ENCODE measurements at places on chromosomes 7 and 10.
A peak's percentile ranks its signal among the peaks of the same experiment; 100 is the strongest.

- no peak overlapping the region for H3K4me3 ChIP-seq
- no peak for DNase-seq
- H3K27me3 ChIP-seq: no peaks in the 10 kb centered on the region
- H3K27ac ChIP-seq: no peak overlapping the region
Observed at GRCh38 chr10:1652151-1652550, 85.2 kb downstream of the ADARB2 start.

GRCh38 chr7:131284702-131285419 is 42.8 kb upstream of the MKLN1 start:
- H3K4me3 ChIP-seq: no peak overlapping the region
- H3K36me3 ChIP-seq: no peaks in the 10 kb centered on the region
- no peaks in the 10 kb centered on the region for H3K27me3 ChIP-seq
- peaks cover 4% of the 10 kb centered on the region for H3K4me1 ChIP-seq
- no peak for DNase-seq

DNA sequence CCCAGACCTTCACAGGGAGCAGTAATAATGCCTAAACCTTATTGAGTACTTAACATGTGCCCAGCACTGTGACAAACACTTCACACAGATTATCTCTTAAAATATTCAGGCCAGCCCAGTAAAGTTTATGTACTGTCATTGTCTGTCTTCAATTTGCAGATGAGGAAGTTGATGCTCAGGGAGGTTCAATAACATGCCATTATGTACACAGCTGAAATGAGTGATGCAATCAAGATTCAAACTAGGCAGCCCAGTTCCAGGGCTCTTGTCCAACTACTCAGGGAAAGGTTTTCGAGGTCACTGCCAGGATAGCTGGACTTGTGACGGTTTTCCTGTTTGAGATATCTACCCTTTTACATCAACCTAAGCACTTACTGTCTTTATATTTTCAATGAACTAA is 56.1 kb downstream of the AUTS2 start:
- no peaks in the 10 kb centered on the region for H3K36me3 ChIP-seq
- no peak overlapping the region for H3K4me3 ChIP-seq
- H3K27ac ChIP-seq: no peak overlapping the region
- H3K27me3 ChIP-seq: no peaks in the 10 kb centered on the region
- H3K4me1 ChIP-seq: peaks cover 39% of the 10 kb centered on the region

DNA sequence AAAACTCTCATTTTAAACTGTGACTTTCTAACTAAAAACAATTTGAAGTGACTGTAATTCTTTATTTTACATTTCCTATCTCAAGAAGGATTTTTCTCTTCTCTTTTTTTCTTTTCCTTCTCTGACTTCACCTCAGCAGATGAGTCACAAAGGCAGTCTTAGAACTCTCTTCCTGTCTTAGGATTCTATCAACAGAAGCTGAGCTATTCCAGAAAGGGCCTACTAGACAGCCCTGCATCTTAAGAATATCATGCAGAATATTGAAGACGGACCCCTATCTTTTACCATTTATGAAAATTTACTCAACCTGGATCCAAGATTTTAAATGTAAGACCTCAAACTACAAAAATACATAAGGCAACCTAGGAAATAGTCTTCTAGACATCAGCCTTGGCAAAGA is 365.7 kb upstream of the SEMA3C start:
- H3K27ac ChIP-seq: no peak overlapping the region
- no peak for DNase-seq
- no peaks in the 10 kb centered on the region for H3K27me3 ChIP-seq
- H3K36me3 ChIP-seq: no peaks in the 10 kb centered on the region
- H3K4me1 ChIP-seq: no peaks in the 10 kb centered on the region
- no peak overlapping the region for H3K4me3 ChIP-seq

DNA sequence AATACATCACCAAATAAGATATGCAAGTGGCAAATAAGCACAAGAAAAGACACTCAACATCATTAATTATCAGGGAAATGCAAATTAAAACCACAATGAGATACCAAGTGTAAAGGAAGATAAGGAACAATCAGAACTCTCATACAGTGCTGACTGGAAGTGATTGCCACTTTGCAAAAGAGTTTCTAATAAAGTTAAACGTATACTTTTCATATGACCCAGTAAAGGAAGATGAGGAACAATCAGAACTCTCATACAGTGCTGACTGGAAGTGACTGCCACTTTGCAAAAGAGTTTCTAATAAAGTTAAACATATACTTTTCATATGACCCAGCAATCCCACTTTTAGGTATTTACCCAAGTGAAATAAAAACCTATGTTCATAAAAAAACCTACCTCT is 12.2 kb upstream of the JMJD1C start:
- H3K4me3 ChIP-seq: no peak overlapping the region
- no peaks in the 10 kb centered on the region for H3K27me3 ChIP-seq
- H3K4me1 ChIP-seq: peaks cover 16% of the 10 kb centered on the region
- peaks cover 4% of the 10 kb centered on the region for H3K36me3 ChIP-seq

- H3K27ac ChIP-seq: no peak overlapping the region
- H3K36me3 ChIP-seq: no peaks in the 10 kb centered on the region
- H3K4me3 ChIP-seq: no peak overlapping the region
- no peaks in the 10 kb centered on the region for H3K4me1 ChIP-seq
Observed at GRCh38 chr10:66353422-66353821, 572.4 kb upstream of the LRRTM3 start.

DNA sequence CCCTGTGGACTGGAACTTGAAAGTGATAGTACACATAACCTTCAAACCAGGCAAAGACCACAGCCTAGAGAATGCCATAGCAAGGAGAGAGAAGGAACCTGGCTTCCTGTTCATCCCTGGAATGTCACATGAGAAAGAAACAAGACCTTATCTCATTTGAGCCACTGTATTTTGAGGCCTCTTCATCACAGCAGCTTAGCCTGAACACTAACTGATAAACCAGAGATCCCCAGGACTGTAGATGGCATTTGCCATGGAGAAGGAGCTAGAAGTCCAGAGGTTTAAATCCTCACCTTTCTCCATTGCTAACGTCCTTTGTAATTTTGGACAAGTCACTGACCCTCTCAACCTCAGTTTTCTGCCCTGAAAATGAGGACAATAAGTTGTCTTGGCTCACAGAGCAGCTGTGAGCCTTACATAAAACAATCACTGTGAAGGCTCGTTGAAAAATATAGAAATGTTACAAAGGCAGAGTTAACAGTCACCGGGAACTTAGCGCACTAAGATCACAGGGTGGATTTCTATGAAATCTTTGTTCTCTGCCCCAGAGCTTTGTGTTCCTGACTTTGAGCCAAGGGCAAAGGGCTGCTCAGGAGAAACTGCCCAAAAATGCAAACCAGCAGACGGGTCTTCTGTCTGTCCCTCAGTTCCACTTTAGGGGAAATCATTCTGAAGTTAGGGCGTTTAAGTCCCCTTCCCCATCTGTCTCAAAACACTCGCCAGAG is 197.0 kb downstream of the USP6NL start:
- H3K4me3 ChIP-seq: no peak overlapping the region
- H3K4me1 ChIP-seq: peaks cover 15% of the 10 kb centered on the region
- peak overlapping the region; percentile 55 for H3K27ac ChIP-seq
- H3K36me3 ChIP-seq: peaks cover 14% of the 10 kb centered on the region

GRCh38 chr7:30136743-30137485 is 2.1 kb downstream of the MTURN start:
- peaks cover 6% of the 10 kb centered on the region for H3K4me1 ChIP-seq
- peaks cover 40% of the 10 kb centered on the region for H3K27me3 ChIP-seq
- H3K4me3 ChIP-seq: peak overlapping the region; percentile 69
- no peak overlapping the region for H3K27ac ChIP-seq
- H3K36me3 ChIP-seq: no peaks in the 10 kb centered on the region
- DNase-seq: no peak

DNA sequence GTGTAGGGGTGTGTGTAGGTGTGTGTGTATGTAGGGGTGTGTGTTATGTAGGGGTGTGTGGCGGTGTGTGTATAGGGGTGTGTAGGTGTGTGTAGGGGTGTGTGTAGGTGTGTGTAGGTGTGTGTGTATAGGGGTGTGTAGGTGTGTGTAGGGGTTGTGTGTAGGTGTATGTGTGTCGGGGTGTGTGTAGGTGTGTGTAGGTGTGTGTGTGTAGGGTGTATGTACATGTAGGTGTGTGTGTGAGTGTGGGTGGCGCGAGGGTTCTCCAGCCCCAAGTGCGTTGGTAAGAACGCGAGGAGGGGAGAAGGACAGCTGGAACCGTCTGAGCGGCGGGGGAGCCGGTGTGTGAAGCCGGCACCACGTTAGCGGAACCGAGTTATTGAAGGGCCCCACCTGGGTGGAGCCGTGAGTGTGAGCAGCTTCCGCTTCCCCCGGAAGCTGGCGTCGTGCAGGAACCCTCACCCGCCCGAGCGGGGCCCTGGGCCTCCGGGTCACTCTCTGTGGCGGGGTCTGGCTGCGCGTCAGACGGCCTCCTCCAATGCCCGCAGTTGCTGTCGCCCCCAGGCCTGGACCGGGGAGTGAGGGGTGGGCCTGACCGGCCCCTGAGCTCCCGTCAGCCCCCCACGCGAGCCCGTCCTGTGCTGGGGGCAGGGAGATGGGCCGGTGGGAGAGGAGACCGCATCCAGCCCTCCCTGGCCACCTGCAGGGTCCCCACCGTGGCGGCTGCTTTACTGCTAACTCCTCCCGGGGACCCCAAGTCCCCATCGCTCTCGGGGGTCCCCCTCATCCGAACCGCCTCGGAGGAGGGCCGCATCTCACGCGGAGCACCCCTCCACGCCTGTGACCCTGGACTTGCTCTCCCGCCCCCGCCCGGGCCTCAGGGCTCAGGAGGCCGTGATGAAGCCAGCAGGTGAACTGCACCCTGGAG is 49.6 kb upstream of the PSMG3 start:
- peaks cover 11% of the 10 kb centered on the region for H3K27me3 ChIP-seq
- no peaks in the 10 kb centered on the region for H3K4me1 ChIP-seq
- H3K27ac ChIP-seq: no peak overlapping the region
- H3K4me3 ChIP-seq: no peak overlapping the region
- DNase-seq: no peak

- H3K4me3 ChIP-seq: no peak overlapping the region
- no peak for DNase-seq
- peaks cover 16% of the 10 kb centered on the region for H3K27me3 ChIP-seq
- H3K4me1 ChIP-seq: peaks cover 4% of the 10 kb centered on the region
- no peak overlapping the region for H3K27ac ChIP-seq
Observed at GRCh38 chr10:130741901-130742855, 569.3 kb downstream of the TCERG1L start.

GRCh38 chr10:30371954-30372353 is 22.9 kb upstream of the MTPAP start:
- H3K4me3 ChIP-seq: no peak overlapping the region
- H3K27ac ChIP-seq: no peak overlapping the region
- no peak for DNase-seq
- H3K4me1 ChIP-seq: peaks cover 12% of the 10 kb centered on the region
- H3K27me3 ChIP-seq: peaks cover 4% of the 10 kb centered on the region

- peaks cover 14% of the 10 kb centered on the region for H3K4me1 ChIP-seq
- H3K4me3 ChIP-seq: no peak overlapping the region
- DNase-seq: no peak
Observed at GRCh38 chr10:43116596-43116995, 21.6 kb upstream of the CSGALNACT2 start.

- peaks cover 4% of the 10 kb centered on the region for H3K4me1 ChIP-seq
- H3K4me3 ChIP-seq: no peak overlapping the region
- no peaks in the 10 kb centered on the region for H3K36me3 ChIP-seq
Observed at GRCh38 chr7:12638851-12639456, 48.5 kb upstream of the ARL4A start.

GRCh38 chr7:132805766-132806165 is 229.5 kb upstream of the PLXNA4 start:
- no peaks in the 10 kb centered on the region for H3K4me1 ChIP-seq
- DNase-seq: no peak
- no peaks in the 10 kb centered on the region for H3K36me3 ChIP-seq

GRCh38 chr10:116548301-116548700 is 2.6 kb downstream of the PNLIP start:
- no peaks in the 10 kb centered on the region for H3K27me3 ChIP-seq
- H3K4me1 ChIP-seq: no peaks in the 10 kb centered on the region
- H3K36me3 ChIP-seq: no peaks in the 10 kb centered on the region
- no peak for DNase-seq
- no peak overlapping the region for H3K4me3 ChIP-seq
- no peak overlapping the region for H3K27ac ChIP-seq

GRCh38 chr7:2124604-2125345 is 108.0 kb downstream of the MAD1L1 start:
- no peak overlapping the region for H3K27ac ChIP-seq
- no peaks in the 10 kb centered on the region for H3K27me3 ChIP-seq
- H3K4me1 ChIP-seq: peaks cover 11% of the 10 kb centered on the region
- H3K36me3 ChIP-seq: no peaks in the 10 kb centered on the region
- no peak overlapping the region for H3K4me3 ChIP-seq
- no peak for DNase-seq

DNA sequence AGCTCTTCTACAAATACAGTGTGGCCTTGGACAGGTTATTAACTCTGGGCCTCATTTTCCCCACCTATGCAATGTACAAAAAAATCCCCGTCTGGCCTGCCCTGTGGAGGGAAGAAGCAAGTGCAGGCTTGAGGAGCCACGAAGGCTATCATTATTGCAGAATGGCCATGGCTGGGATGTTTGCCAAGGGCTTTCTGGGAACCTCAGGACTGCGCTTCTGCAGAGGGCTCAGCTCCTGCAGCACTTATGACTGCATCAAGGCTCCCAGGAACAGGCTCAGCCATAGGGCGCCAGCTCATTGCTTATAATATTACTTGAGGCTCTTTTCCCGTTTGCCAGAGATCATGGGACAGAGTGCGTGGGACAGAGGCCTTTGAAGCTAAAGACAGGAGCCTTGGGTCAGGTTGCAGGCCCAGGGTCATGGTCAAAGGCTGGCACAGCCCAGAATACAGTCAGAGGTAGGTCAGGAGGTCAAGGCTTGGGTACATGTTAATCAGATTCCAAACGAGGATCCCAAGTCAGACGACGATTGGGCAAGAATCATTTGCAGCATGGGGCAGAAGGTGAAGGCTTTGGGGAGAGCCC is 20.6 kb upstream of the C10orf105 start:
- no peak for DNase-seq
- no peaks in the 10 kb centered on the region for H3K36me3 ChIP-seq
- no peaks in the 10 kb centered on the region for H3K4me1 ChIP-seq
- H3K4me3 ChIP-seq: no peak overlapping the region
- no peaks in the 10 kb centered on the region for H3K27me3 ChIP-seq

- H3K4me1 ChIP-seq: peaks cover 16% of the 10 kb centered on the region
- DNase-seq: peak; percentile 58
- H3K27me3 ChIP-seq: peaks cover 2% of the 10 kb centered on the region
- H3K4me3 ChIP-seq: peak overlapping the region; percentile 34
Observed at GRCh38 chr7:4931943-4932342, 27.0 kb downstream of the MMD2 start.

DNA sequence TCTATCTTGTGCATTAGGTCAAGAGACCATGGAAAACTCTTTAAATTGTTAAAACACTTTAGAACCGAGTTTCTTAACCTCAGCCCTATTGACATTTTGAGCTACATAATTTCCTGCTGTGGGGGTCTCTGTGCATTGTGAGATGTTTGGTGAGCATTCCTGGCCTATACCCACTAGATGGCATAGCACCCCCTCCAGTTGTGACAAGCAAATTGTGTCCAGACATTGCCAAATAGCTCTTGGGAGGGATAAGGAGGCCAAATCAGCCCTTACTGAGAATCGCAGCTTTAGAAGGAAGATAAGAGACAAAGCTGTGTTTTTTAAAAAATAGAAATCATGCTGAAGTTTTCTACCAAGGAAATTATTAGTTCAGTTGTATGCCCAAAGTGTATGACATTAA is 1158.5 kb upstream of the C7orf33 start:
- H3K27ac ChIP-seq: no peak overlapping the region
- peaks cover 11% of the 10 kb centered on the region for H3K4me1 ChIP-seq
- peaks cover 2% of the 10 kb centered on the region for H3K36me3 ChIP-seq
- no peaks in the 10 kb centered on the region for H3K27me3 ChIP-seq
- DNase-seq: no peak
- H3K4me3 ChIP-seq: no peak overlapping the region

GRCh38 chr10:125629758-125630376 is 53.1 kb downstream of the TEX36 start:
- H3K4me1 ChIP-seq: peaks cover 19% of the 10 kb centered on the region
- H3K4me3 ChIP-seq: no peak overlapping the region
- no peaks in the 10 kb centered on the region for H3K27me3 ChIP-seq
- H3K27ac ChIP-seq: no peak overlapping the region
- no peaks in the 10 kb centered on the region for H3K36me3 ChIP-seq
